AG04449 (cell line): ENCODE measurements at places on chromosomes 7 and 10.

GRCh38 chr10:128161031-128161430 lies 34.8 kb upstream of the MKI67 start:
- DNase-seq = no peak

GRCh38 chr7:157507987-157508386 lies 171.2 kb downstream of the DNAJB6 start:
- DNase-seq = no peak

DNA sequence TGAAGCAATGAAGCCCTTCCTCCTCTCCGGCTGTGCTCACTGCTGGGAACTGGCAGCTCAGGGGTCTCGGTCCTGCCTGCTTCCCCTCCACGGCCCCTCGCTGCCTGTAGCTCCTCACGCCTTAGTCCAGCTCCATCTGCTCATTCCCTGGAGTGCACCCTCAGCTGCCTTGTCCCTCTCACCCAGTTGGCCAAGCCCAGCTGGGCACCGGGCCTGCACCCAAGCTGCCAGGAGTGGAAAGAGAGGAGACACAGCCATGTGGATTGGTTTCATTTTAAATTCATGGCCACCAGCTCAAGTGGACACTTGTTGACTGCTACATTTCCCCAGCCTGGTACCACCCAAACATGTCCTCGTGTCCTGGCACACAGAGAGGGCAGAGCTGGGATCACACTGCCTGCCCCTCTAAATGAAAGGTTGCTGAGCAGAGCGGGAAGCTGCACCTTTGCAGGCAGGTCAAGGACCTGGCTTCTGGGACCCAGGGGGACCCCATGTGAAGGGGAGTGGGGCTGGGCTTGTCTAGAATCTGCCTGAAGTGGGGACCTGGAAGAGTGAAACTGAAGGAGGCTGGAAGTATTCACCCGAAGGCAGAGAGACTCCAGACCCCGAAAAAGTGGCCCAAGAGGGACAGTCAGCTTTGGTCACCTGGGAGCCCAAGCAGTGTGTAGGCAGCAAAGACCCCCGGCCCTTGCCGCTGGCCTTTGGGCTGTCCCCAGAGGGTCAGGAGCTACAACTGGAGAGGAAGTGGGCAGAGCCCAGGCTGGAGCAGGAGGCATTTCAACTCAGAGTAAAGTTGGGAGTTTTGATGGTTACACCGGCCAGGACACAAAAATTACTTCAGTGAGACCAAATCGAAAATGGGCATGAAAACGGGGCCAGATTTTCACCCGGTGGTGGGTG lies 15.0 kb upstream of the BNIP3 start:
- DNase-seq = no peak

DNA sequence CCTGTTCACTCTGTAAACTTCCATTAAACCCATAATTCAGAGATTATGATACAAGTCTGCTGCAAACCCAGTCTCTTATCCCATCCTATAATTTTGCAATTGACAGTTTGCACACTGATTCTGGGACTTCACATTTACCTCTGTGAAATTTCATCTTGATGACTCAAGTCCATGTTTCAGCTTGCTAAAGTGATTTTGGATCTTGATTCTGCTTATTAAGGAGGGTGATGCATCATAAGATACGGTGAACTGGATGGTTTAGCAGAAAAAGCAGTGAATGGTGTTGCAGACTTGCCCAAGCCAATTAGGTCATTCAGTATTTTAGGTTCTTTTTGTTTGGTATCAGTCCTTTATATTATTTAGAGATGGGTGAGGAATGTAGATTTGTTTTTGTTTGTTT lies 125.5 kb upstream of the PODXL start:
- no peak for DNase-seq

- no peak for DNase-seq
These were observed 211.1 kb upstream of the LRRTM3 start for GRCh38 chr10:66714741-66715140.

GRCh38 chr7:111867348-111867931 lies 305.1 kb upstream of the IMMP2L start:
- no peak for DNase-seq

GRCh38 chr10:62231371-62231770 lies 37.3 kb downstream of the RTKN2 start:
- DNase-seq = peak; percentile 70

DNA sequence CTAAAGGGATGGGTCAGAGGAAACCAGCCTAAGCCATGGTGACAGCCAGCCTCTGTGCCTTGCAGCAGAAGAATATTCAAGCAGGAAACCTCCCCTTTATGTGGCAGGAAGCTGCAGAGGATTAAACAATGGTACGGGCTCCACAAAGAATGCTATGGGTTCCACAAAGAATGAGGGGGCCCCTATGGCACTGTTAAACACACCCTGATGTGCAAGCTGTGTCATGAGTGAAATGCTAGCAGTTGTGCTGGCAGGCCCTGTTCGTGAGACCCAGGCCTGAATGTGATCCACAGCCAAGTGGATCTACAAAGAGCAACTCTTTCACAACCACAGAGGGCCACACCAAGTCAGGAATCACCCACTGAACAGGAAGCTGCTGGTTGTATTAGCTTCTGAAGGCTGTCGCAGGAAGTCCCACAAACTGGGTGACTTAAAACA lies 68.9 kb downstream of the MYOF start:
- no peak for DNase-seq

DNA sequence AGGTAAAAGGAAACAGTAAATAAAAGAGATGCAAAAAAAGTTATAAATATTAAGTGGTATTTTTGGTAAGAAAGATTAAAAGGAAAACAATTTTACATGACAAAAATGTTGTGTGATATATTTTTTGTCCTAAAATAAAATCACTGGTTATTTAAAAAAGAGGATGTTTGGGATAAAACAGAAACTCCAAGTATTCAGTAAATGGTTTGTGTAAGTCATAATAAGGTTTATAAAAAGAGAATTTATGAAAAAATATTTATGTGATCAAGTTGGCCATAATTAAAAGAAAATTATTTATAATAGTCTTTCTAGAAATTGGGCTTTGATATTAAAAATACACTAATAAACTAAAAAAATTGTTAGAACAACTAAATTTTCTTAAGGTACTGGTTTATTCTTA lies 38.2 kb upstream of the FIGNL1 start:
- DNase-seq = no peak
